ENCODE measurements at places on chromosomes 16 and 17.

GRCh38 chr17:42028791-42029127 lies 8.9 kb downstream of the NKIRAS2 start:
- no peak for DNase-seq

DNA sequence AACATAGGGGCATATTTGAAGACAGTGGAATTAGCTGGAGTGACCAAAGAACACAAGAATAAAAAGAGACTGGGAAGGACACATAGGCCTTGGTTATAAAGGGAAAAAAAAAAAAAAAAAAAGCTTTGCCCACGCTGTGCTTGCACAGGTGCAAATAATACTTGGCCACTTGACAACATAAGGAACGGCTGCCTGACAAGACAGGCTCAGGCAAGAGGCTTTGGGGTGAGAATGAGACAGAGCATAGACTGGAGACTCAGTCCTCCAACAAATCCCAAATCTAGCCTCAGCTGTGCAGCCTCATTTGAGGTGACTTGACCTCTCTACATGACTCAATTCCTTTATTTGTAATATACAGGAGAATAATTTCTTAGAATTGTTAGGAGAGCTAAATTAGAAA lies 332.8 kb upstream of the DYNLRB2 start:
- no peak for DNase-seq

GRCh38 chr16:57935904-57936303 lies 35.0 kb downstream of the CNGB1 start:
- no peak for DNase-seq

GRCh38 chr17:8480011-8480976 lies 44.6 kb downstream of the NDEL1 start:
- DNase-seq = no peak

All from CD4-positive, alpha-beta T cell treated with Interferon alpha-2 for 1 hour (primary cell).